Effector CD8-positive, alpha-beta T cell (primary cell): ENCODE measurements at places on chromosomes 3 and 15.

GRCh38 chr3:63429905-63430304, 151.8 kb downstream of the SYNPR start:
- DNase-seq = no peak

DNA sequence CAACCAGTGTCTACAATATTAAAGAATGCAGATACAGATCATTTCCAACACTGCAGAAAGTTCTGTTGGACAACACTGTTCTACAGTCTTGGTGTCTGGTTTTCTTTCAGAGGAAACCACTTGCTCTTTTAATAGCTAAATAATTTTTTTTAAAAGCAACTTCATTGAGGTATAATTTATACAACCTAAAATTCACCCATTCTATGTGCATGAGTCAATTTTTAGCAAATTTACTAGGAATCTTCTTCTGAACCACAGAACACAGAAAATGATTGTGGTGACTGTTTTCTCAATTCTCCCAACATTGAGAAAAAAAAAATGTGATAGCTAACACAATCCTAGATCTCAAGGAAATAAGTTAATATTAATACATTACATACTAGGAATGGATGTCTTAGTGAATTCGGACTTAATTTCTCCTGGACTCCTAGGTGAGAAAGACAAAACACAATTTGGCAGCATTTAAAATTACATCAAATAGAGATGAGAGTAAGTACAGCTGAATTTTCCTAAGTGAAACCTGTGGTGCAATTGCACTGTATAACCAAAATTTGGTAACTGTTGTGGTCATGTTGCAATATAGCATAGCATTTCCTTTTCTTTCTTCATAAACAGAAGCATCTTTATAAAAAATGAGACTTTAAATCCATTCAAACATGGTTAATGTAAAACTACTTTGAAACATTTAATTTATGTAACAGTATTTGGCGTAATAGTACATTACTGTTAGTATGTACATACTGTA, 15.3 kb upstream of the PLCL2 start:
- DNase-seq = no peak

DNA sequence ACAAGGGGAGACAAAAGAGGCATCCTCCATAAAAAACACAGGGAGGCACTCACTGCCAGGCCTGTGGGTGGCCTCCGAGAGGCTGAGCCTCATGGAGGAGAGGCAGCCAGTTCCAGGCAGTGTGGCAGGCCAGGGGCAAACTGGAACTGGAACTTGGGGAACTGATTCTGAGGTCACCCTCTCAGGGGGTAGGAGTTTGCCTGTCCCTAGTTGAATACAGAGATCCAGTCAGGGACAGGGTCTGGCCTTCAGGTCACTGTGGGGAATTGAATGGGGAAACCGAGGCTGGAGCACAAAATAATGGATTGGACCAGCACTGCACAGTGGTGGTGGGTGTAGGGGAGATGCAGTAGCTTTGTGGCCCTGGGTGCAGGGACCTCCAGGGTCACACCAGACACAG, 58.7 kb downstream of the TPRA1 start:
- no peak for DNase-seq

- DNase-seq = peak; percentile 9
These were observed 99.5 kb upstream of the FAM98B start for GRCh38 chr15:38354315-38354929.

GRCh38 chr15:51672155-51672687, 9.1 kb upstream of the SCG3 start:
- DNase-seq = no peak

DNA sequence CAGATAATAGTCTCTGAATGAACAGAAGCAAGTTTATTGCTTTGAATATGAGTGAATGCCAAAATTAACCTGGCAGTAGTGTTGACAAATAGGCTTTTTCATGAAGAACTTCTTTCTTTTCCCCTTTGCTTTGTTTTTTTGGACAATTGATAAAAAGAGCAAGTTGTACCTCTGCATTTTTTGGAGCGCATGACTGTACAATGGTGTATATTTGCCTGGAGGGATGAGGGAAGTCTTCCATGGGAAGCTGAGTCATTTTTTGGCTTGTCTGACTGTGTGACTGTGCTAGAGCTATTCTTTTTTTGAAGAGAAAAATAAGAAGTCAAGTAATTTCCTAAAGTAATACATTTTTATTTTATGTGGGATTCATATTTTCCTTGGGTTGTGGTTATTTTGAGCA, 186.9 kb downstream of the KLHL25 start:
- DNase-seq = no peak
